ENCODE measurements at places on chromosomes 4 and X.

DNA sequence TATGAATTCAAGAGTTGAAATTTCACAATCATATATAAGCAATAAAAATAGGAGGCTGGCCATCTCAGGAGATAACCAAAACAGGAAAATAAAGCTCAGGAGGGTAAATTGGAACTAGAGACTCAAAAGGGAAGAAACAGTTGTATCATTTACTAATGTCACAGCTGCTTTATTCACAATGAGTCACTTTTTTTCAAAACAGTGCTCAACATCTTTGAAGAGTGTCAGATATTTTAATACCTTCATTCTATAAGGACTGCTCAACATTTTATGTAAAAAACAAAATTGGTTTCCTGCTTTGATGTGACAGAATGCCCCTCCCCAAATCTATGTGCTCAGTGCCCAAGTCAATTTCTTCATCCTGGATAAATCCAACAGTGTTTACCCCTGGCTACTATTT is 97.7 kb downstream of the DDX60 start:
- DNase-seq: no peak

GRCh38 chrX:8728932-8729535 is 2.9 kb downstream of the ANOS1 start:
- DNase-seq: no peak

GRCh38 chr4:66023061-66023460 is 352.8 kb upstream of the EPHA5 start:
- DNase-seq: no peak

DNA sequence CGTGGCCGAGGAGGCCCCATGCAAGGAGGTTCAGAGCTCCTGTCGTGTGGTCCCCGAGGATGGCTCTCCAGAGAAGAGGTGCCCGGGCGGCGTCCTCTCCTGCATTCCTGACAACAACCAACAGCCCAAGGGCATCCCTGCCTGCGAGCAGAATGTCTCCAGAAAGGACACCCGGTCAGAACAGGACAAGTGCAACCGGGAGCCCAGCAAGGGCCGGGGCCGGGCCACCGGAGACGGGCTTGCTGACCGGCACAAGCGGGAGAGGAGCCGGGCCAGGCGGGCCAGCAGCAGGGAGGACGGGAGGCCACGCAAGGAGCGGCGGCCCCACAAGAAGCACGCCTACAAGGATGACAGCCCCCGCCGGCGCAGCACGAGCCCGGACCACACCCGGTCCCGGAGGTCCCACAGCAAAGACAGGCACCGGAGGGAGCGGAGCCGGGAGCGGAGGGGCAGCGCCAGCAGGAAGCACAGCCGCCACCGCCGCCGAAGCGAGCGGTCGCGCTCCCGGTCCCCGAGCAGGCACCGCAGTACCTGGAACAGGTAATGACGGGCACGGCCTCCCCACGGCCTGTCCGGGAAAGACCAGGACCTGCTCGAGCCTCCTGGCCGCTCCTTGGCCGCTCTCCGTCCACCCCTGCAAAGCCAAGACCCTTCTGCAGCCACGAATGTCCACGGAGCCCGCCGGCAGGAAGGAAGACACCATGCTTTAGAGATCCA is 9.8 kb downstream of the AKAP17A start:
- no peak for DNase-seq

DNA sequence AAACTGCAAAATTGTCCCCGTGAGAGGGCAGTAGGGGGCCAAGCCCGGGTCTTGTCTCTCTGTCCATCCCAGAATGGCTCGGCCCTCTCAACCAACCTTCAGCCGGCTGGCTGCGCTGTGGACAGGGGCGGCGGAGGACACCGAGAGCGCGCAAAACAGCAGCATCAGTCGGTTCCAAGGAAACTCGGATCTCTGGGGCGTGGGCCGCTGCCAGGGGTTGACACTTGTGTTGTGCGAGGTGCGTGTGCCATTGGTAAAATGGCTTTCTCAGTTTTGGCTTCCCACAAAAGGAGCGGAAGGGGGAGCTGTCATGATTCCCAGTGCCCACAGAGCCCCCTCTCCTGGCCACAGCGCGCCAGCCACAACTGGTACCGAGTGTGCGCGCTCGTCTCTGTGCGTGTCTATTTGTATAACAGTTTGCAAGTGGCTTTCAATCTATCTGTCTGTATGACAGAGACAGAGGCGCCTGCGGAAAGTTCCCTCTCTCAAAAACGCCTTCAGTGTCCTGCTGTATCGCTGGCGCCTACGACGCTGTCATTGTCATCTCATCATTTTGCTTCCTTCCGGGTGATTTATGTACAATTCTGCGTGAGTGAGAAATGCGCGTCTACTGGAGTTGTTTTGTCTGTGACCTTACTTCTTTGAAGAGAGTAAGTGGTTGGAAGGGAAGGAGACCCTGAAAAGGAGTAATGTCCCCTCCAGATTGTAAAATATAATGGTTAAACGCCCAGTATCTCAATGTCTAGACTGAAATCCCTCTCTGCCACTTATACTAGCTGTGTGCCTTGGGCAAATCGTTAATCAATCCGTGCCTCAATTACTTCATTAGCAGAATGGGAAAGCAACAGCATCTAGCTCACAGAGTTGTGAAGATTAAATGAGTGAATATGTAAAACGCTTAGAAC is 1.8 kb downstream of the DKK2 start:
- DNase-seq: peak; percentile 82
